ENCODE measurements at places on chromosomes 1 and 21. TPM values are rescaled to one million over a fixed set of nuclear protein-coding genes. Genes with fewer than 3 reads are reported as not detected.

GRCh38 chr1:14924455-14925331 is 228.9 kb upstream of the TMEM51 start:
- DNase-seq: peak; percentile 81
- no peaks in the 10 kb centered on the region for H3K36me3 ChIP-seq
- peaks cover 14% of the 10 kb centered on the region for H3K4me1 ChIP-seq
- peak overlapping the region; percentile 73 for H3K27ac ChIP-seq
- peaks cover 61% of the 10 kb centered on the region for H3K27me3 ChIP-seq
- H3K4me3 ChIP-seq: peak overlapping the region; percentile 66

TMEM52 gene
- polyA plus RNA-seq: 6.2 TPM

- peak; percentile 88 for DNase-seq
- no peaks in the 10 kb centered on the region for H3K36me3 ChIP-seq
- H3K4me1 ChIP-seq: no peaks in the 10 kb centered on the region
- no peak overlapping the region for H3K4me3 ChIP-seq
Observed at GRCh38 chr1:243748706-243749283, 101.2 kb downstream of the AKT3 start.

CD53 gene
- 15.6 TPM for polyA plus RNA-seq

CR1L gene
- not detected for polyA plus RNA-seq

DNA sequence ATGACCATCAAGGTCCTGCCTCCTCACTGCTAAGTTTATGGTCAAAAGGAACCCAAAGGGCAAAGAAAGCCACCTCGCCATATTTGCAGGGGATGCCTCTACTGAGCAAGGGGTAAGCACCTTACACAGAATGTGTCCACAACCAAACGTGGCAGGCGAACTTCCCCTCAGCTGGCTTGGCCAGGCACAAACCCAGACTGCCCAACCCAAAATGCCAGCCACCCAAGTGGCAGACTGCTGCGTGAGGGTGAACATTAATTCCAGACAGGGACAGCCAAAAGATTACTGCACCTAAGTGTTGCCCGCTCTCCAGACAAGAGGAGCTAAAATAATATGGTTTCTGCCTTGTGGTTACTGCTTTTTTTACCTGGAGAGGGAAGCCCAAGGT is 16.0 kb downstream of the ZNF697 start:
- H3K27ac ChIP-seq: peak overlapping the region; percentile 86
- peaks cover 33% of the 10 kb centered on the region for H3K4me1 ChIP-seq
- no peak for DNase-seq
- no peaks in the 10 kb centered on the region for H3K36me3 ChIP-seq
- no peaks in the 10 kb centered on the region for H3K27me3 ChIP-seq

KCNH1 gene
- polyA plus RNA-seq: 0.12 TPM

RORC gene
- 11.0 TPM for polyA plus RNA-seq

TNFRSF25 gene
- 2.9 TPM for polyA plus RNA-seq

ADGRB2 gene
- 0.61 TPM for polyA plus RNA-seq

GRCh38 chr1:232108598-232108997 is 482.0 kb downstream of the DISC1 start:
- H3K36me3 ChIP-seq: no peaks in the 10 kb centered on the region
- no peak for DNase-seq
- no peak overlapping the region for H3K27ac ChIP-seq
- H3K4me1 ChIP-seq: no peaks in the 10 kb centered on the region

OXCT2 gene
- 1.5 TPM for polyA plus RNA-seq

DNA sequence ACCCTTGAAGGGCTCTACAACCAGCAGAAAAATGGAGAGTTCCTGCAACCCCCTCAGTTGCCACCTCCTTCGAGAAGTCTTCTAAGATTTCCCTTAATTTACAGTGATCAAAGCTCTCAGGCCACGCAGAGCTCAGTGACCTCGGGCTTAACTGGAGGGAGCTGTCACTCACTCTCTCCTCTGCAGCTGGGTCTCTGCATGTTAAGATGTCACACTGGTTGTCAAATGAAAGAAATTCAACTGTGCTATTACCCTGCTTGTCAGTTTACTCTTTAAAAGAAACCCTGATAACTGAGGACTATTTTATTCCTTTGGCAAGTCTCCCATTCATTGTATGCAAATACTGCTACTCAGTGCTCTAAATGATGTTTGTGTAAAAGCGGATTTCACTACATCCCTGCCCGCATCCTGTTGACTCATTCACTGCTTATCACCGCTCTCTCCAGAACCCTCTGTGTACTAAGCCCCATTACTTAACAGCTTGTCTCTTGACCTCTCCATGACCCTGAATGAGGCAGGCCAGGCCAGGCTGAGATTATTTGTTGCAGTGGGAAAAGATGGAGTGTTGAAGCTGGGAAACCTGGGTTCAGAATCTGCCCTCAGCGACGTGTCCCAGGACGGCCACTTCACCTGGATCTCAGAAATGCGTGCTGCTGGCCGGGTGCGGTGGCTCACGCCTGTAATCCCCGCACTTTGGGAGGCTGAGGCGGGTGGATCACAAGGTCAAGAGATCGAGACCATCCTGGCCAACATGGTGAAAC is 13.7 kb downstream of the DHRS3 start:
- no peak overlapping the region for H3K4me3 ChIP-seq
- peaks cover 61% of the 10 kb centered on the region for H3K4me1 ChIP-seq
- DNase-seq: peak; percentile 70
- no peaks in the 10 kb centered on the region for H3K27me3 ChIP-seq
- peak overlapping the region; percentile 6 for H3K27ac ChIP-seq
- no peaks in the 10 kb centered on the region for H3K36me3 ChIP-seq

PSMA5 gene
- 84.2 TPM for polyA plus RNA-seq

DNA sequence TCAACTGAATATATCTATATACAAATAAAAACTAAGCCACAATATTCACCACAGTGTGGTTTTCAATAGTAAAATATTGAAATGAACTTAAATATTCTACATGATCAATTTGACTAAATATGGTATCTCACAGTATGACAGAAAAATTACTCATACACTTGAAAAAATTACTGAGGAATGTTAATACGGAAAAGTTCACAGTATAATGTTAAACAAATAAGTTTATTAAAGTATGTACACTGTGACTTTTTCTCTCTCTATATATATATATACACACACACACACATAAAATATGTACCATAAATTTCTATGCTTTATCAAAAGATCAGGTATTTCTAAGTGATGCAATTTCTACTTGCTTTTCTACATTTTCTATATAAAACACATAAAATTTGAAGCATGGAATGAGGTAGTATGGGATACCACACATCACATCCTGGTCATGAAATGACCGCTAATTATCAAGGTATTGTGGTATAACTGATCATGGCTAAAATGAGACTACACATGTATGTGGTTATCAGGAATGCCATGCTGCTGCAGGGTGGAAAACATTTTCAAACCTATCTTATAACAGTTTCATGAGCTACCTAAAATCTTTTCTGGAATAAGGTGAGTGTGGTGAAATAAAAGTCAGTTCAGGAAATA is 102.3 kb downstream of the CDC42BPA start:
- no peak for DNase-seq
- peaks cover 8% of the 10 kb centered on the region for H3K36me3 ChIP-seq
- no peaks in the 10 kb centered on the region for H3K27me3 ChIP-seq
- no peak overlapping the region for H3K4me3 ChIP-seq
- H3K27ac ChIP-seq: no peak overlapping the region

DNA sequence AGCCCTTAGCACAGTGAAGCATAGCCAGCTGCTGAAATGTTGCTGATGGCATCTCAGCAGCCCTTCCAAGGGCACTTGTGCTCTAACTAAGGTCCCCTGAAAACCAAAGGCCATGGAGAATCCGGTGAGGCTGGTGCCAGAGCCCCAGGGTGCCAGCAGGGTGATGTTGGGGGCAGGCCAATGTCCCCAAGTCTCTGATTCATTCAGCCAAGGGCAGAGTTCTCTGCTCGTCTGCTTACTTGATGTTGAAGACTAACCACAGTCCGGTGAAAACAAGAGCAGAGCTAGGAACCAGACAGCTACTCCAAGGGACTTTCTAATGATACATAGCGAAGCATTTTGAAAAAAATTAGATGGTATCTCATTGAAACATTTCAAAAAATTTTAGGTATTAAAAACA is 149.8 kb downstream of the ZZZ3 start:
- H3K4me3 ChIP-seq: no peak overlapping the region
- H3K27me3 ChIP-seq: no peaks in the 10 kb centered on the region
- no peak for DNase-seq
- H3K36me3 ChIP-seq: no peaks in the 10 kb centered on the region

- H3K4me3 ChIP-seq: no peak overlapping the region
- no peaks in the 10 kb centered on the region for H3K36me3 ChIP-seq
- no peaks in the 10 kb centered on the region for H3K4me1 ChIP-seq
Observed at GRCh38 chr1:246434335-246434734, 72.7 kb downstream of the SMYD3 start.

SLC22A15 gene
- polyA plus RNA-seq: 2.9 TPM

- no peaks in the 10 kb centered on the region for H3K27me3 ChIP-seq
- no peaks in the 10 kb centered on the region for H3K4me1 ChIP-seq
- no peak overlapping the region for H3K4me3 ChIP-seq
- H3K27ac ChIP-seq: no peak overlapping the region
- DNase-seq: no peak
Observed at GRCh38 chr1:77876884-77877283, 11.5 kb upstream of the NEXN start.

- no peaks in the 10 kb centered on the region for H3K27me3 ChIP-seq
- H3K27ac ChIP-seq: peak overlapping the region; percentile 81
- H3K4me1 ChIP-seq: peaks cover 89% of the 10 kb centered on the region
- no peak overlapping the region for H3K4me3 ChIP-seq
- no peak for DNase-seq
Observed at GRCh38 chr1:208161005-208161404, 83.2 kb downstream of the PLXNA2 start.

SYDE2 gene
- 1.2 TPM for polyA plus RNA-seq

Measured in stomach (tissue), 19 donors.